Activated CD4-positive, CD25-positive, alpha-beta regulatory T cell treated with anti-CD3 and anti-CD28 coated beads, Interleukin-2, amount 50 U/mL, for 72 hours (primary cell): ENCODE measurements at places on chromosomes 2 and 18.

- DNase-seq, result no peak
Observed at GRCh38 chr2:172293952-172294351, 133.4 kb upstream of the ITGA6 start.

GRCh38 chr18:48948112-48949049 lies 2.4 kb downstream of the SMAD7 start:
- DNase-seq, result peak; percentile 44

GRCh38 chr2:153105829-153106578 lies 372.6 kb downstream of the RPRM start:
- no peak for DNase-seq

GRCh38 chr2:29114586-29114945 lies 649 bp upstream of the CLIP4 start:
- no peak for DNase-seq

GRCh38 chr2:100391735-100392515 lies 25.5 kb downstream of the CHST10 start:
- no peak for DNase-seq

- no peak for DNase-seq
Observed at GRCh38 chr18:59813942-59814341, 85.9 kb upstream of the PMAIP1 start.

GRCh38 chr2:225556461-225556860 lies 157.0 kb downstream of the NYAP2 start:
- no peak for DNase-seq

DNA sequence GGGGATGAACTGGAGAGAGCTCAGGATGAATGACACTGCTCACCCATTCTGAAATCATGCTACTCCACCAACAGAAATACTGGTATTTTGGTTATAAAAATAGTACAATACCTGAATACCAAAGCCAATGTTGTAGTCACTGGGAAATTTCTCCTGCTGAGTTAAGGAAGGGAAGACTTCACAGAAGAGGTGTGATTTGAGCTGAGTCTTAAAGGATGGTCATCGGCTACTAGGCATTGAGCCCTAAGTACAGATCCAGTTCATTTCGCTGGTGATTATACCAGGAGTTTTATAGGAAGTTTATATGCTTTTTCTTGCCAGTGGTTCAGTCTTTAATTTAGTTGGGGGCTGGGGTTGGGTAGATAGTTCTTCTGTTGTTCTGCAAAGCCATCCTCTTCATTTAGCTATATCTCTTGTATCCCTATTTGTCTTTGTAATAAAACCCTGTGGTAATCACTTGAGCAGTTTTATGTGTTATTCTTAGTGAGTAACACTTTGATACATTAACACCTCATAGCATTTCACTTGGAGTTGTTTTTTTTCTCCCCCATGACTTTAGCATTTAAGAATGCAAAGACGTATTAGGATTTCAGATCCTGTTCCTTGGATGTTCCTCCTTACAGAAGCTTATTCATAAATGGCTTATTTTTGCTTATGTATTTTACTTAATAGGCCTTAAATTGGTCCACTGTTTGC lies 239.9 kb upstream of the FOSL2 start:
- DNase-seq, result no peak

DNA sequence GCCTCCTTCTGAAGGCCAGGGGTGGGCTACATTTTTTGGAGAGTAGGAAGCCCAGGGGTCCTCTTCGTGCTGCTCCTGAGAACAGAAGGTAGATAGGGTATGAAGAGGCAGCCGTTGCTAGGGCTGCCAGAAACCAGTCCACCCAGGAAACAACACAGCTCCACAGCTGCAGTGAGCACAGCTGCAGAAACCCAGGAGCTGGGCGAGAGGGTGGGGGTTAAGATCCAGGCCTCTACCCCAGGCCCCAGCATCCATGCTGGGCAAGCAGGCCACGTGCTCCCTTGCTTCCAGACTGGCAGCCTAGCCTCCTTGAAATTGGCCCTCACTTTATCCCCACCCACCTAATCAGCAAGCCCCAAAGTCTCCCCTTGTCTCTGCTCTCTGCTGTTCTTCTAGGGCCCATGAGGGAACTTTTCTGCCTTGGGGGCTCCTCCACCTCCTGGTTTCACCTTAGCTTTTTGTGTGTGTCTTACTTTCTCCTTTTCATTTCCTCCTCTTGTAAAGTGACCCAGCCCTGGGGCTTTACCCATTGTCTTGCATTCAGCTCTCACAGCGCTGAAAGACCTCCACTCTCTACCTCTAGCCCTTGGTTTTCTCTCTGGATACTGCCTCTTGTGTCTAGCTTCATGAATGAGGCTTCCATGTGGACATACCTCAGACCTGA lies 30.7 kb downstream of the STON1 start:
- DNase-seq, result no peak

GRCh38 chr2:20126040-20126439 lies 74.6 kb upstream of the LAPTM4A start:
- DNase-seq, result no peak

GRCh38 chr18:71362140-71362539 lies 1073.3 kb downstream of the SOCS6 start:
- DNase-seq, result no peak

GRCh38 chr2:227765788-227766372 lies 20.2 kb downstream of the SCYGR8 start:
- no peak for DNase-seq

GRCh38 chr2:69641887-69642708 lies 1.4 kb downstream of the AAK1 start:
- no peak for DNase-seq

- DNase-seq, result no peak
Observed at GRCh38 chr18:74563999-74564398, 29.7 kb downstream of the CNDP1 start.

- DNase-seq, result no peak
Observed at GRCh38 chr18:303011-303410, 35.2 kb upstream of the THOC1 start.

DNA sequence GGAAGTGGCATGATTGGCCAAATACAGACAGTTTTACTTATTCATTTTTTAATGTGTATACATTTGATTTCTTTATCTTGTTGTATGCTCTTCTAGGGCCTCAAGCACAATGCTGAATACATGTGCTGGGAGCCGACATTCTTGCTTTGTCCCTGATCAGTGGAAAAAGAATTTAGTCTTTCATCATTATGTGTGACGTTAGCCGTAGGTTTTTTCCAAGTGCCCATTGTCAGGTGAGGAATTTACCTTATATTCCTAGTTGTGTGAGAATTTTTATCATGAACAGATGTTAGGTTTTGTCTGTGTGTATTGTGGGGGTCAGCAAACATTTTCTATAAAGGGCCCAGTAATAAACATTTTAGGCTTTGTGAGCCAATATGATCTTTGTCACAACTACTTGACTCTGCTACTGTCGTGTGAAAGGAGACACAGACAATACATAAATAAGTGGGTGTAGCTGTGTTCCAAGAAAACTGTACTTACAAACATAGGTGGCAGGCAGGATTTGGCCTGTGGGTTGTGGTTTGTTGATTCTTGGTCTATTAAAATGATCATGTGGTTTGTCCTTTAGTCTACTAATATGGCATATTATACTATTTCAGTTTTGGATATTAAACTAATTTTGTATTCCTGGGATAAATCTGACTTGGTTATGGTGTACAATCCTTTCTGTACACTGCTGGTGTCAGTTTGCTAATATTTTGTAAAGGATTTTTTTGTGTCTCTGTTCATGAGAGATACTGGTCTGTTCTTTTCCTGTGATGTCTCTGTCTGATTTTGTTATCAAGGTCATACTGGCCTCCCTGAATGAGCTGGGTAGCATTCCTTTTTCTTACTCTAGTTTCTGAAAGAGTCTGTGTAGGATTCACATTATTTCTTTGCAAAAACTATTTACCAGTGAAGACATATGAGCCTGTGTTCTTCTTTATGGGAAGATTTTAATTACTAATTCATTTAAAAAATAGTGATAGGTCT lies 132.2 kb upstream of the SMAD7 start:
- no peak for DNase-seq

- no peak for DNase-seq
Observed at GRCh38 chr18:45324495-45325113, 290.7 kb upstream of the SLC14A2 start.

DNA sequence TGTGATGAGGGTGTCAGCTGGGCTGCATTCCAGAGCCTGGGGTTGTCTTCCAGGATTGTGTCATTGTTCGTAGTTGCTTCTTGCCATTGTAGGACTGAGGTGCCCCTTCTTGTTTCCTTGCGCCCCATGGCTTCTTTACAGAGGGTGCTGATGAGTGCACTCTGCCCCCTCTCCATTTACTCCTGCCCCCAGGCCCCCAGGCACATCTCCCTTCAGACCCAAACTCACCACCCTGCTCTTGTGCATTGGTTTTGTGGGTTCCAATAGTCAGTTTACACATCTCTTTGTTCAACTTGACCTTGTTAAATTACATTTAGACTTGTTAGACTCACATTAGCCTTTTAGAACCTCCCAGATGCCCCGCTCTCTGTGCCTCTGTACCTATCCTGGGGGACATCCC lies 33.1 kb downstream of the HJURP start:
- peak; percentile 12 for DNase-seq

DNA sequence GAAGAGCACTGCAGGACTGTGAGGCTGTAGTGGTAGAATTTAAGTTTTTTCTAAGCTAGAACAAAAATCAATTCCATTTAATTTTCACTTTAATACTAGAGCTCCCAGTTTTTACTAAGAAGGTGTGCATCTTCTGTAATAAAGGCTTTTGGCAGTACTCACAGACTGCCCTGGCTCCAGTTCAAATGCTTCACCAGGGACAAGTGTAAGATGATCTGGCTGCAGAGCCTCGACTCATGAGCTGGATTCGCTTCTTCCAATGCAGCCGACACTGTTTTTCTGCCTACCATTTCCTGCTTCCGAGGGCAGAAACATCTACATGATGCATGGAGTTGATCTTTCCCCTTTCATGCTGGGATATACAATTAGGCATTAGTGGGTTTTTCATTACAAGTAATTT lies 87.0 kb downstream of the FARSB start:
- DNase-seq, result no peak

DNA sequence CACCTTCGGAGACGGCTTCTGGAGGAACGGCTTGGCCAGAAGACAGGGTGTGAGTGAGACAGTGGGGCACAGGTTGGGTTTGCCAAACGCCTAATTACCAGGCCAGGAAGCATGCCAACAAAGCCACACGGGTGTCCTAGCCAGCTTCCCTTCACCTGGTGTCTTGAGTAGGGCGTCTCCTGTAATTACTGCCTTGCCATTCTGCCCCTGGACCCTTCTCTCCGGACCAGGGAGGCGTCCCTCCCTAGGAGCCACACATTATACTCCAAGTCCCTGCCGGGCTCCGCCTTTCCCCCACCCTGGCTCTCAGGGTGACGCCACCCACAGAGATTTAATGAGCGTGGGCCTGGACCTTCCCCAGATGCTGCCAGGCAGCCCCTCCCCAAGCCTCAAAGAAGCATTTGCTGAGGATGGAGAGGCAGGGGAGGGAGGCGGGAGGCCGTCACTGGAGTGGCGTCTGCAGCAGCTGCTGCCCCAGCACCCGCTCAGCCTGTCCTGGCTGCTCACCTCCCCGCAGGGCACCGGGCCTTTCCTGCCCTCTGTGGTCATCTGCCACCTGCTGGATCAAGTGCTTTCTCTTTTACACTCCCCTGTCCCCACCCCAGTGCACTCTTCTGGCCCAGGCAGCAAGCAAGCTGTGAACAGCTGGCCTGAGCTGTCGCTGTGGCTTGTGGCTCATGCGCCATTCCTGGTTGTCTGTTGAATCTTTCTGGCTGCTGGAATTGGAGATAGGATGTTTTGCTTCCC lies 20.7 kb downstream of the FOSL2 start:
- peak; percentile 29 for DNase-seq

GRCh38 chr2:16030206-16031057 lies 90.1 kb downstream of the MYCN start:
- DNase-seq, result no peak

DNA sequence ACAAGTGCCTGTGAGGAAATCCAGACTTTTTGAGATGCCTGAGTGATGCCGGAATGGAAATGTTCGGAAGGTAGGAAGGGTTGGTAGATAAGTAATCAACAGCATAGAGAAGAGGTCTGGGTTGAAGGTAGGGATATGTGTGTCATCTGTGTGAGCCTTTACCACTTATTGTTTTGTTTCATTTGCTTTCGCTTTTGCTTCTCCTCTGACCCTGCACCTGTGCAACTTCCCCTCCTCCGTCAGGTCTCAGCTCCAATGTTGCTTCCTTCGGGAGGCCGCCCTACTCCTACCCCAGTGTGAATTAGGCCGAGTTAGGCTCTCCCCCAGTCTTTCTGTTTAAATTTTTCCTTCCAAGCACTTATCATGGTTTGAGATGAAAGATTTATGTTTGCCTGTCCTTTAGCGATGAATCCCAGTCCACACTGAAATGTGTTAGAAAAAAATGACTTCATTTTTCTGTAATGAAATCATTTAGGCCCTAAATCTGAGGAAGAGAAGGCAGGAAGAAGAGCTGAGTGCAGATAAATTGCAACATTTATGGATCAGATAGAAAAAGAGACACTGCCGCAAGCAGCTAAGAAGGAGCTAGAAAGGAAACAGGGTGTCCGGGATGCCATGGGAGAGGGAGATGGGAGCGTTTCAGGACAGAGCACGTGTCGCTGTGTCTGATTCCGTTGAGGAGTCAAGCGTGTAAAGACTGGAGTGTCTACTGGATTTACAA lies 139.6 kb upstream of the PELI1 start:
- no peak for DNase-seq

DNA sequence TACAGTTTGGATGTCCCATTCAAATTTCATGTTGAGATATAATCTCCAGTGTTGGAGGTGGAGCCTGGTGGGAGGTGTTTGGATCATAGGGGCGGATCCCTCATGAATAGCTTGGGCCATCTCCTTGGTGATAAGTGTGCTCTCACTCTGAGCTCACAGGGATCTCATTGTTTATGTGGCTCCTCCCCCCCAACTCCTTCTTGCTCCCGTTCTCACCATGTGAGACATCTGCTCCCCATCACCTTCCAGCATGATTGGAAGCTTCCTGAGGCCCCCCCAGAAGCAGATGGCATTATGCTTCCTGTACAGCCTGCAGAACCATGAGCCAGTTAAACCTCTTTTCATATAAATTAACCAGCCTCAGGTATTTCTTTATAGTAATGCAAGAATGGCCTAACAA lies 3.0 kb upstream of the INPP1 start:
- no peak for DNase-seq

DNA sequence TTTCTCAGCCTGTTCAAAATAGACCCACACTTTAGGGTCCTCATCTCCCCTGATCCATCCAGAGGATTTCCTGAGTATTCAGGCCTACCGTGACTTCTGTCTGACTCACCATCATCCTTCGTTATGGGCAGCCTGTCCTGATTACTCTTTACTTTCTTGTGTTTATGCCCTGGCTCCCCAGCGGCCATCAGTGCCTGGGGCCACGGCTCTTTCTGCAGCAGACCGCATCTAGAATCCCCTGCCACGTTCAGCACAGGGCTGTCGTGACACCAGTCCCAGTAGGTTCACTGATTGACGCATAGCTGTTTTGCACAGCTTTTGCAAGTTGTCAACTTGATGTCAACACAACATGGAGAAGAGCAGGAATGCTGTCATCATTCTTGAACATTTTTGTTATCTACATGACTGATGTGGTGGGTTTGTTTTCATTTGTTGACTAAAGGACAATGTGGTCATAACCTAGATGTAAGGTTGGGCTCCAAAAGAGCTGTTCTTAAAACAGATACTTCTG lies 225.6 kb downstream of the HAUS1 start:
- DNase-seq, result no peak
